T-helper 2 cell (primary cell): ENCODE measurements at places on chromosomes 4 and X.
A peak's percentile ranks its signal among the peaks of the same experiment; 100 is the strongest.

DNA sequence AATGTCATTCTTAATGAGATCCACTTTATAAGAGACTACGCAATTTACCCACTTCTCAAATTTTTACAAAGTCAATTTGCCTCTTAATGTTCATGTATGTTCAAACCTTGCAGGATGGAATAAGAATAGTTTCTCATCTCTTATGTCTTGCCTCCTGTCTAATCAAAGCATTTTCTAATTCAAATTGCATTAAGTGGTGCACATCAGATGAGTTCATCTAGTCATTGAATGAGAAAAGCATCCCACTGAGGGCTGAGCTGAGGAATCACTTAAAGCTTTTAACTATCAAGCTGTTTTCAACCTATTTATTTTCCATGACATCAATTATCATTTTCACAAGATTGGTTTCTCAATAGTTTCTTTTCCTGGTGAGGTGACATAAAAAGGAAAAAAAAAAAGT lies 1964.0 kb downstream of the PCDH7 start:
- no peak for DNase-seq

DNA sequence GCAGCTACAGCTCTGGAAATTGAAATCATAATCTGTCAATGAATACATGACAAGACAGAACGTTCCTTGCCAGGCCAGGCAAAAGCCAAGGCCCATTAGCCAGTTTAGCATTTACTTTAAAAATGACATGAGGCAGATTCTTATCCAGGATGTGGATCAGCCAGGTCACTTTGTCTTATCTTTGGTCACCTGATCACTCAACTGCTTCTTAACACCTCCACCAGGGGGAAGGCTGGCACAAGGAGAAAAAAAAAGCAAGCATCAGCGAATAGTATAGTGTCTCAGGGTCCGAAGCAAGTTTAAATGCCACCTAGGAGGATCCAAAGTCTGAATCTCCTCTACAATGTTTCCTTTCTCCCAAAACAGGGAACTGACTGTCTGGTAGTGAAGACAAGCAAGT lies 18.8 kb downstream of the ATP1B4 start:
- no peak for DNase-seq

DNA sequence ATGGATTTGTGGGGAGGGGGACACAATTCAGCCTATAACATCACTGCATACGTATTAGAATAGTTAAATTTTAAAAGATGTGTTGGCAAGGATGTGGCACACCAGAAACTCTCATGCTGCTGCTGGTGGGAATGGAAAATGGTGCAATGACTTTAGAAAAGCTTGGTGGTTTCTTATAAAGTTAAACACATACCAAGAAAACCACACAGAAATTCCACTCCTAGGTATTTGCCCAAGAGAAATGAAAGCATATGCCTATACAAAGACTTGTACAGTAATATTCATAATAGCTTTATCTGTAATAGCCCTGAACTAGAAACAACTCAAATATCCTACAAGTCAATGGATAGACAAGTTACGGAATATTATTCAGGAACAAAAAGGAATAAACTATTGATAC lies 71.3 kb upstream of the PDHA1 start:
- DNase-seq, result peak; percentile 15

- no peak for DNase-seq
Measured at GRCh38 chr4:30867427-30867826, 147.3 kb downstream of the PCDH7 start.

- DNase-seq, result no peak
Measured at GRCh38 chr4:1247864-1248244, 1.1 kb downstream of the CTBP1 start.

GRCh38 chrX:35507701-35508100 lies 290.4 kb upstream of the MAGEB16 start:
- no peak for DNase-seq
